NCI-H526 (cell line): ENCODE measurements at places on chromosomes 6 and 20.

- no peak for DNase-seq
Observed at GRCh38 chr20:23746321-23746720, 4.4 kb downstream of the CST1 start.

GRCh38 chr6:78810698-78811097 is 56.7 kb upstream of the IRAK1BP1 start:
- no peak for DNase-seq

DNA sequence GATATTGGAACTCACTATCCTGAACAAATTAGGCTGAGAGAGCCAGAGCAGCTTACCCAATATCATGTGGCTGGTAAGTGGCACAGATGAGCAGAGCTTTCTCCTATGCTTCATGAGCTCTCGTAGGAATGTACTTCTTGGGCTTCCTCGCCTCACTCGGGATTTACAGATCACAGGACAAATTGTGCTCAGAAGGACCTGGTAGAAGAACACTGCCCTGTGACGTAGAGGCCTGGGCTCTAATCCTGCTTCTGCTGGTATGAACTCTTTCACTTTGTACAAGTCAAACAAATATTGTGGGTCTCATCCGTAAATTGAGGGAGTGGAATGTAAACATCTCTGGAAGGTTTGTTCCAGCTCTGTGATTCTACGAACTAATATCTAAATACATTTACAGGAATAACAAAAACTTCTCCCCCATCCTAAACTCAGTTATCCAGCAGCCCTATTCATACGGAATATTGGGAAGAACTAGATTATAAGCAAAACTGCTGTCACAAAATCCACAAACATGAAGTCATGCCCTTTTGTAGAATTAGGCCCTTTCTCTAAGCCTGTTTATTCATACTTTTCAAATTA is 187.6 kb downstream of the CLIC5 start:
- no peak for DNase-seq

- no peak for DNase-seq
Observed at GRCh38 chr20:49501917-49502316, 19.4 kb upstream of the KCNB1 start.

- DNase-seq = no peak
Observed at GRCh38 chr20:14197097-14197496, 140.3 kb downstream of the FLRT3 start.

DNA sequence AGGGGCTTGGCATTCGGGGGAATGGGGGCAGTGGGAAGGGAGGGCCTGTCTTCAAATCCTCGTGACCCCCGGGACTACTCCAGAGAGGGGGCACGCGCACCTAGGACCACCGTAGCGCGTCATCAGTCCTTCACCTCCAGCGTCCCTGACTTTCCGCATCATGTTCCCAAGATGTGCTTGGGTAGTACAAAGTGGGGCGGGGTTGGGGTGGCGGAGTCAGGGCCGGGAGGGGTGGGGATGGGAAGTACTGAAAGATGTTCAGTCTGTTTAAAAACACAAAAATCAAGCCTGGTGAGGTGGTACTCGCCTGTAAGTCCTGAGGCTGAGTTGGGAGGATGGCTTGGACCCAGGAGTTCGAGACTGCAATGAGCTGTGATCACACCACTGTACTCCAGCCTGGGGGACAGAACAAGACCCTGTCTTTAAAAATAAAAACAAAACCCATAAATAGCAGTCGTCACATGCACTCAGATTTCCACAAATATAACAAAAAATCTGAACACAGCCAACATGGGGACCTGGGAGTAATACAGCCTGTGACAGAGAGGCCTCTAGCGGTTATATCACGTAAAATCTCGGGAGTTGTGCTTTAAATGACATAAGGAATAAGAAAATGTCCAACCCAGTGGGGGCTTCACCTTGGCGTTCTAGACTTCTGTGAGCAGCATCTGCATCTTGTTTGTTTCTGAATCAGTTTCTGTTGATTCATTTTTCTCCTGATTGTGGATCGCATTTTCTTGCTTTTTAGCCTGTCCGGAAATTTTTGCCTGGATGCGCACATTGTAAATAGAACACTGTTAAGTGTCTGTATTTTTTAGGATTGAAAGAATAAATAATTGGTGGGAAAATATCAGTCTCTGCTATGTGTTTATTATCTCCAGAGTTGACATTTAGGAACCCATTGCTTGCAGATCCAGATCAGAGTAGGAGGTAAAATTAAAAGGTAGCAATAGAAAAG is 698 bp upstream of the LRP11 start:
- peak; percentile 68 for DNase-seq

DNA sequence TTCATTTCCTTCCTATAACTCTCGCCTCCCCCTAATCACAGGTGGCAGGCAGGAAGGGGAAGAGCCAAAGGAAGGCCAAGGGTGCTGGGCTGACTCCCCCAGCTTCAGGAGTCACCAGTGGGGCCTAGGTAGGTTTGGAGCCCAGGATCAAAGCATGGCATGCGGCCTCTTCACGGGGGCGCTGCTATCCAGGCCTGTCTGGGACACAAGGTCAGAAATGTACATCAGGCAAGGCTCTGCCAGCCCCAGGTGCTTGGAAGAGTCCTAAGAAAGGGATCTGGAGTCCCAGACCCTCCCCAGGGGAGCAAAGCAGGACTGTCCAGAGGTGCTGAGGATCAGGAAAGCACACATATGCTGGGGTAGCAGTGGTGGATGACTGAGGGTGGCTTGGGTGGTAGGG is 10.4 kb downstream of the PI16 start:
- DNase-seq = no peak

DNA sequence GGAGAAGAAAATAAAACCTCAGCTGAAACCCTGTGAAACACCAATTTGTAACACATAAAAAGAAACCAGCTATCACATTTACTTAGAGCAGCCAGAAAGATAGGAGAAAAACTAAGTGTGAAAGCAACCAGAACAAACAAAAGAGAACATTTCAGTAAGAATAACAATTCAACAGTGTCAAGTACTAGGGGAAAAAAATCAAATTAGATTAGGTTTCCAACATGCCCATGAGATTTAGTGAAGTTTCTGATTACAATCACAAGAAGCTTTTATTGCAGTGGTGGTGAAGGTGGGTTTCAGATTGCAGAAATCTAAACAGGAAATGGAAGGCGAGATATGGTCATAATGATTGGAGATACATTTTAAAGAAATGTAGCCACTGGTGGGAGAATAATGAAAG is 22.1 kb upstream of the TRDN start:
- no peak for DNase-seq

GRCh38 chr6:130694606-130695005 is 132.6 kb upstream of the SMLR1 start:
- no peak for DNase-seq

GRCh38 chr20:1357921-1358671 is 29.2 kb upstream of the SDCBP2 start:
- DNase-seq = no peak

DNA sequence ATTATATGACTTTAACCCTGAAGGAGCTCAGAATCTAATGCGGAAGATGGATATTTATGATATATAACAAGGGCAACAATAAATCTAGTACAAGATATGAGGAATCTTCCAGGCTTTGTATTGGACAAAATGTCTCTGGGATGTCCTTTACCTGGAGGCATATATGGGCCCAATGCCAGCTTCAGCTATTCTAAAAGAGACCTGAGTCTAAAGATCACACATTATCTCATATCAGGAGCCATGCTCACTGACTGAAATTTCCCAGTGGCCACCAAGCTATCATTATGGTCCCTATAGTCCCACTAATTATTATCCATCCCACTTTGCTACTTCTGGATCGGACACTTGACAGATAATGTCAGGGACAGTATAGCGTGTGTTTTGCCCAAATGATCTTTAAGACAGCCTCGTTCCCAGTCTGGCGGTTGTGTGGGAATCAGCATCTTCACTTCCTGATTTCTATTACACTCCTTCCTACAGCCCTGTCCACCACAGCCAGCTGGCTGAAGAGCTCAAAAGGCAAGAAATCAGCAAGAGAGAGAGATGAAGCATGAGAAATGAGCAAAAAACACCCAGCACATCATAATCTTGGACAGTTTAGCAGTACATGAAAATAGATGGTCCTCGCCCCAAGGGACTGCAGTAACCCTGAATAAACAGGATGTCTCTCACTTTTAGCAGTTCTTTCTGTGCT is 34.9 kb downstream of the KLHL31 start:
- DNase-seq = no peak

DNA sequence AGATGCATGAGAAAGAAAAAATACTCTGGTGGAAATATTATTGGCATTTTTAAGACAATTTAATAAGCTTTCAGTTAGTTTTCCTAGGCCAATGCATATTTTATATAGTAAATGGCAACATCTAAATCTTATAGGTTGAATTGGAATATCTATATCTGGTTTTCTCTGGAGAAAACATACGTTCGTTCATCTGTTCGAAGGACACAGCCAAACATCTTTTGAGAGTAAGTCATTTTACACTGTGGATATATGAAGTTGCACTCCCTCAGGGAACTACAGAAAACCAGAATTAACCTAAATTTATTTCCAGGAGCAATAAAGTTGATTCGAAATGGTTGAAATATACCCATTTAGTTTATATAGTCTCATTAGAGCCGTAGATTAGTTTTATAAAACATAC is 49.0 kb downstream of the MYLIP start:
- DNase-seq = no peak

- DNase-seq = no peak
Observed at GRCh38 chr20:40954521-40955165, 74.0 kb upstream of the TOP1 start.
